ENCODE measurements at places on chromosomes 3 and 15.

GRCh38 chr3:70020906-70021660 lies 21.6 kb downstream of the SAMMSON start:
- no peak for DNase-seq

GRCh38 chr15:91099995-91100813 lies at the start of gene SV2B:
Gene SV2B (plus strand): TSS chr15:91100257. CDS start chr15:91226264, 126,007 bp downstream.
- DNase-seq: peak; percentile 19

GRCh38 chr3:124787476-124788195 lies 57.4 kb downstream of the UMPS start:
- peak; percentile 58 for DNase-seq

DNA sequence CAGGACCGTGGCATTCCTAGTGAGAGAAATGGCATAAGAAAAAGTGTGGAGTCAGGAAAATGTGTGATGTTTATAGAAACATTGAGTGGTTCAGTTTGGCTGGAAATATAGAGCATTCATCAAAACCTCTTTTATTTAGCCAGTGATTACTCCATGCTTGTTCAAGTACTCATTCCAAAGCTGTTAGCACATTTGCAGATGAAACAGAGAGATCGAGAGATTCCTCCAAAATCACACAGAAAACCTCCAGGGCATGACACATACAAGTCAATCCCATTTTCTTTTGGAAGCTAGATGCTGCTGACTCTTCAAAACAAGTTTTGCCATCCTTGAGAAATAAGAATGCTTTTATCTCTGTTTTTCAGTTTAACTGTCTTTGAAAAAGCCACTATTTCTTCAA lies 11.5 kb upstream of the MB21D2 start:
- DNase-seq: no peak

GRCh38 chr3:18284716-18285115 lies 140.4 kb downstream of the SATB1 start:
- DNase-seq: no peak

DNA sequence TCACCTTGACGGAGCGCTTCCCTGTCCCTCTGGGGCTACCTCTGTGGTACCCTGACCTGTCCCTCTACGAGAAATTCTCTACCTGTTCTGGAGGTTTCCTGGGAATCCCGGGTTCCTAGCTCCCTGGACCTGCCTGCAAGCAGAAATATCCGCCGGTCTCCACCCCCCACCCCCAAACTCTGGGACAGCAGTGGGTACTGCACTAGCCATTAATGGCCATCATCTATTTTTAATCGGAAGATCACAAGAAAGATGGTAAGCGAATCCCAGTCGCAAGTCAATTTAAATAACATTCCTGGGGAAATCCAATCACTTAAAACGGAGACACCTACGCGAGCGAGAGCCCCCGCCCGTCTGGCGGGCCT lies 429 bp upstream of the C3orf80 start:
- DNase-seq: no peak

- no peak for DNase-seq
Measured at GRCh38 chr15:78689626-78690025, 48.6 kb upstream of the CHRNB4 start.

- peak; percentile 57 for DNase-seq
Measured at GRCh38 chr15:85854345-85855097, 59.8 kb upstream of the KLHL25 start.

- DNase-seq: no peak
Measured at GRCh38 chr3:124422805-124423204, 307.4 kb upstream of the UMPS start.

DNA sequence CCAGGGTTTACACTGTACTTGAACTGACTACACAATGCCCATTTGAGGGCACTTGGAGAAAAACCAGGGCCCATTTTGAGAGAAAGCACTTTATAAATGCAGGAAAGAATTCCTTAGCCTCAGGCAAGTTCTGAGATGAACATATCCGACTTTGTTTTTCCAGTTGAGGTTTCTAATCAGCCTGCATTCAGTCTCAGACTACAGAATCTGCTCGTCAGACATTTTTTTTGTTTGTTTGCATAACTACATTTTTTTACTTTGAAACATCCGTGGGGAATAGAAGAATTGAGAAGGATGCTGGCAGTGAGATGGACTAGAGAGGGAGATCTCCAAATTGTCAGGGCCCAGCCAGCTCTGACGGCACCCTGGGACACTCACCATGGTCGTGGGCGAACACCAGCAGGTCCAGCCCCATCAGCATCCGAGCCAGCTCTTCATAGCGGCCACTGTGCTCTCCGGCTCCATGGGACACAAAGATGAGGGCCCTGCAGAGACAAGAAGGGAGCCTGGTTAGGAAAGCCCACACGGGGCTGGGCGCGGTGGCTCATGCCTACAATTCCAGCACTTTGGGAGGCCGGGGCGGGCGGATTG lies 40.8 kb downstream of the MGLL start:
- peak; percentile 65 for DNase-seq

GRCh38 chr3:69403454-69403853 lies 17.6 kb upstream of the FRMD4B start:
- DNase-seq: no peak

GRCh38 chr15:62059816-62060112 lies 483 bp downstream of the VPS13C start:
- DNase-seq: peak; percentile 53

DNA sequence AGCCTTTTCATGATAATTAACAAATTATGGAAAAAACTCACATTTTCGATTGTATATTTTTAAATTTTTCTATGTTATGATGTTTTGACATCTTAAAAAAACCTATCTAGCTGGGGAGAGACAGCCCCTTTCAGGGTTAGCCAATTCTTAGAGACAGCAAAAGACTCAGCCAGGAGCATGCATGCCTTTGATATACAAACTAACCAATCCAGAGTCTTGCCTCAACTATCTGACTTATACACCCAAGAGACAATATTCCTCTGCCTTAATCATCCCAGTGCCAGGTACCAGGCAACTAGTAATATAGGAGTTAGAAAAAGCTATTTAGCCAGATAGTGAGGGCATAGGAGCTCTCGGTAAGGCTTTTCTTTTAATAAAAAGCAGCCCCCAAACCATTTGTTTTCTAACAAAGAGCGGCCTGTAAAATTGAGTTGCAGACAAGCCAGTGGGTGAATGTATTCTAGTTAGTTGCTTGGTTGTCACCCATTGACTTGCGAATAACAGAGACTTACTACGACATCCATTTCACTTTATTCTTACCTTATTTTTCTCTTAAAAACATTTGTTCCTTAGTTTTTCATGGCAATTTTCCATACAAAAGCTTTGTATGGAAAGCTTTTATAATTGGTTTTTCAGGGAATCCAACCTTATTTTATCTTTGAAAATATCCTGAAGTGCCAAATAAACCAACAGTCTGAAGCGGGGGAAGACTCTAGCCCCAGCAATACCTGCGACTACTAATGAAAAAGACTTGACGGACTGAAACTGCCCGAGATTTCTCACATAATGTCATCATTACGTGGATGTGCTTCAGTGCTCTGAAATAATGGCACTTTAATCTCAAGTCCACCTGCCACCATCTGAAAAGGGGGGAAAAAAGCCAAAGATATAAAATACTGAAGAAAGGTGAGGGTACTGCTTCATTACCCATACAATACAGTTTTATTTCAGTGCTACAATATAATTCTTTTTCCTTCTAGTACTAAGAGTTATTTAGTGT lies 64.6 kb upstream of the ATP2C1 start:
- DNase-seq: no peak

GRCh38 chr15:70013656-70014313 lies 83.9 kb downstream of the TLE3 start:
- no peak for DNase-seq

GRCh38 chr3:54706738-54707137 lies 221.1 kb downstream of the LRTM1 start:
- DNase-seq: no peak

- peak; percentile 39 for DNase-seq
Measured at GRCh38 chr15:40470423-40471104, at the start of gene CHST14. Gene CHST14 (plus strand): TSS chr15:40470984. CDS start chr15:40471214, 230 bp downstream.

DNA sequence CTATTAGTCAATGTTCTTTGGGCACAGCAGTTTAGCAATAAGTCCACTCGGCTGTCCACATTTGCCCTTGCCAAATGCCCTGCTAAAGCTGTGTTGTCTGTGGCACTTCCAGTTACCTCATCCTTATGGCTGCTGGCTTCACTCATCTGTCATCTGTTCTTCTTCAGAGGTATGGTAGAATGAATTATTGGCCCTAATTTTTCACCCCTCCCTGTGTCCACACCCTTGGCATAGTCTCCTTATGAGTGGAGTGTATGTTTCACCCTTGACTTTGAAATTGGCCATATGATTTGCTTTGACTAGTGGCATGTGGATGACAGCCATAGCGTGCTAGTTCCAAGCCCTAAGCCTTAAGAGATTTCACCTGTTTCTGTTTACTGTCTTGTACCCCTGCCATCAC lies 72.1 kb upstream of the EPHB1 start:
- DNase-seq: no peak

GRCh38 chr3:69082805-69083204 lies 1.9 kb upstream of the ARL6IP5 start:
- peak; percentile 83 for DNase-seq

GRCh38 chr3:70755526-70755925 lies 443.1 kb upstream of the MDFIC2 start:
- DNase-seq: no peak

DNA sequence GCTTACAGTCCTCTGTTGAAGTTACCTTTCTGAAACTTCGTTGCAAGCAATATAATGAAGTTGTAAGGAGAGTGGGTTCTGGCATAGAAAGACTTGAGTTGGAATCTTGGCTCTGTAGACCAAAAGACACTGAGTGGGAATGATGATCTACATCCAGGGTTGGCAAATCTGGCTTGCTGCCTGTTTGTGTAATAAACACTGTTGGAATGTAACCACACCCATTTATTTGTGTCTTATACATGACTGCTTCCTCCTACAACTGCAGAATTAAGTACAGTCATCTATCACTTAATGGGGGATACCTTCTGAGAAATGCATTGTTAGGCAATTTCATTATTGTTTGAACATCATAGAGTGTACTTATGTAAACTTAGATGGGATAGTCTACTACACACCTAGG lies 178.4 kb upstream of the SUCLG2 start:
- DNase-seq: no peak

- peak; percentile 95 for DNase-seq
Measured at GRCh38 chr15:57218826-57219576, 157.3 kb upstream of the CGNL1 start.

GRCh38 chr3:177536873-177537272 lies 339.6 kb upstream of the TBL1XR1 start:
- DNase-seq: no peak

DNA sequence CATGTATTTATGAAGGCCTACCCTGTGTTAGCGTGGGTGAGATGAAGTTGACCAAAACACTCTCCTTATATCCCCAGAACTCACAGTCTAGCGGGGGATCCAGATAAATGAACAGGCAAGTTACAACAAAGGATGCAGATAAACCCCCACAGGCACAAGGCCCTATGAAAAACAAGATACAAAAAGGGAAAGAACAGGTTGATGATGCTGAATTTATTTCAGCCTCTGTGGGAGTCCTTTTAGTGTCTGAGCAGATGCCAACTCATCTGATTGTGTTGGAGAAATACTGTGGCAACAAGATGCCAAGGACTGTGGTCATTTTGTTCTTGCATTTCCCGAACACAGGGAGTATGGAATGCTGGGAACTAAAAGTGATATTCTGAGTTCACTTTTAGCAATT lies 300.0 kb downstream of the CHST2 start:
- DNase-seq: no peak

GRCh38 chr15:51051776-51052175 lies 42.9 kb downstream of the TNFAIP8L3 start:
- DNase-seq: peak; percentile 16

GRCh38 chr3:12586403-12586802 lies 29.5 kb downstream of the MKRN2 start:
- DNase-seq: no peak

- no peak for DNase-seq
Measured at GRCh38 chr15:59886441-59886840, 117.7 kb upstream of the FOXB1 start.

DNA sequence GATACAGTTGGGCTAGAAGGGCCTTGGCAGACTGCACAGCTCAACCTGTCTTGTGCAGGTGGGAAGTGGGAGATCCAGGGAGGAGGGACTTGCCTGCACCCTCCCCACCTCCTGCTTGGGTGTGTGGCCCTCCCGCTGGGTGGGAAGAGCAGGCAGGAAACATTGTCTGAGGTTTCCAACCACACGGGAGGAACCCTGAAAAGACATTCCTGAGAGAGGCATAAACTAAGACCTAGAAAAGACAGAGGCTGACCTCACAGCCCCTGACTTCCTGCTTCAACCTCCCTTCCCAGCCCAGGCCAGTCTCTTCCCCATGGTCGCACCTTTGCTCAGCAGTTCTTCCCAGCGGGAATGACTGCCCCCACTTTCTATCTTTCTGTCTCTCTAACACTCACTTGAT lies 46.3 kb upstream of the INSYN1 start:
- DNase-seq: peak; percentile 26

DNA sequence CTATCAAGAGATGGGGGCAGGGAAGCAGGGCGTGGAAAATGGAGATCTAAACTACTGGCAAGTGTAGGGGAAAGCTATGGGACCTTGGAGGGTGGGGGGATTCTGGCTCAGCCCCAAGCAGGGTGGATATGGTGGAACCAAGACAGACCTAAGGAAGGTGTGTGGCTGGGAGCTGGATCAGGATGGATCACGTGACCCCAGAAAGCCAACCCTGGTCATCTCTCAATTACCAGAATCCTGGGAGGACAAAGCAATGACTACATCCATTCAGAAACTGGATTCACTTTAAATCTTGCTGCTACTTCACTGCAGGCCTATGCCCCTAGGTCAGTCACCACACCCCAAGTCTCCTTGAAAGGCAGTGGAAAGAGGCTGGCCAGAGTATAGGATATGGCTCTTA lies 68.4 kb downstream of the WHAMM start:
- no peak for DNase-seq

DNA sequence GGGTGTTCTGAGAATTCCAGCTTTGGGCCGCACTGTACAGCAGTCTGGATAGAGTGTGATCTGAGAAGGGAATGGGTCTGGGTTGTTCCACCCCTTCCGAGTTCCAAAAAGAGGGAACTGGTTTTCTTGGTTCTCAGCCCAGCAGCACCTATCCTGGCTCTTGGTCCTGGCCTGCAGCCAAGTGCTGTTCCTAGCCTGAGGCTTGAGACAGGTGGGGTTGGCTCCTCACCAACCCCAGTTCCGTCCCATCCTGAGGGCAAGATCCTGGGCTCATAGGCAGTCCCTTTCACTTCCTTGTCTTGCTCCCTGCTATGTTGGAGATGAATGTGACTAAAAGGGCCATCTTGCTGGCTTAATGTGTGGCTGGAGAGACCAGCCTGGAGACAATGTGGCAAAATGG lies 15.2 kb downstream of the IVD start:
- no peak for DNase-seq

DNA sequence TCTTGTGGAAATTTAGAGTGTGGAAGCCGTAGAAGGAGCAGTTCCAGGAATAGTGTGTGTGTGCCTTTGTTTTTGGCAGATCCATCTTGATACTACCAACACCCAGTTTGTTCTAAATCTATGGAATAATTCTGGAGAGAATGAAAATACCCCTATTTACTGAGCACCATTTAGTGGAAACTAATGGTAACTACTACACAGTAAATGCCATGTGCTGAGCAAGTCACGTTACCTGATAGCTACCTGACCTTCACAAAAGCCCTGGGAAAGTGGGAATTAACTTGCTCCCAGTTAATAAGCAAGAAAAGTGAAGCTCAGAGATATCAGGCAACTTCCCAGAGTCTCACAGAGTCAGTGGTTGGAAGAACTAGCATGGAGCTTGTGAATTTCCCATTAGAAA lies 137.7 kb downstream of the ARPP21 start:
- no peak for DNase-seq

- DNase-seq: no peak
Measured at GRCh38 chr3:163622384-163622783, 1455.9 kb downstream of the SI start.

All from astrocyte of the spinal cord (primary cell).